ENCODE measurements at places on chromosomes 5 and 9.

DNA sequence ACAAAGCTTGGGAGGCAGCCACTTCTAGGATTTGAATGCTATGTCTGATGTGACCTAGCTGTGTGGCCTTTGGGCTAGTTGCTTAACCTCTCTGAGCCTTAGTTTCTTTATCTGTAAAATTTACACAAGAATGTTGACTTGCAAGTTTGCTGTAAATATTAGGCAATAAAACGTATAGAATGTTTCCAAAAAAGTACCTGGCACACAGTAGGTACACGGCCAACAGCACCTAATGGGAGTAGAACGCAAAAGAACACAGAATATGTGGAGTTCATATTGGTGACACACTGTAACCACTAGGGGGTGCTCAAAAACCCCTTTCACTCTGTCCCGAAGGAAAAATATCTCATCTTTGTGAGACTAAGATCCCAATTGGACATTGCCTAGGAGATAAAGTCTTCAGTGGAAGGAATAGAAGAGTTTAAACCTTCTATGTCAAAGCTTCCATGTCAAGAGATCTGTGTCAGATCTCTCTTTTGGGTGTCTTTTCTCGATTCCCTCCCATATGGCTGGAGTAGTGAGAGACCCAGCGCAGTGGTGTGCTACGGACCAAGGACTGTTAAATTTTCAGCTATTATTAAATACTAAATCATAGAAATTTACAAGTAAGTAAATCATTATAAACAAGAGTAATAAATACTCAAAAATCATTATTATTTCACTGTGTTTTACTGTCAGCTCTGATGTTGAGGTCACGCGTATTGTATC, 145.4 kb upstream of the RAD23B start:
- DNase-seq = no peak

- no peak for DNase-seq
These were observed 78.1 kb upstream of the DIRAS2 start for GRCh38 chr9:90720621-90721265.

GRCh38 chr5:69368458-69369339, 621 bp downstream of the AK6 start:
- no peak for DNase-seq

- no peak for DNase-seq
These were observed 132.4 kb downstream of the ROR2 start for GRCh38 chr9:91817493-91818224.

Measured in stimulated activated CD4-positive, alpha-beta T cell treated with anti-CD3 and anti-CD28 coated beads, TNF-alpha, amount 100 ng/mL, for 48 hours (primary cell).